H1 (cell line): ENCODE measurements at places on chromosomes 3 and 15.

- no peak overlapping the region for H3K27ac ChIP-seq
- H3K36me3 ChIP-seq: no peaks in the 10 kb centered on the region
- no peaks in the 10 kb centered on the region; the same call in 1 of the 2 replicates for H3K27me3 ChIP-seq
- DNase-seq: no peak
- no peaks in the 10 kb centered on the region for H3K4me1 ChIP-seq
- H3K4me3 ChIP-seq: no peak overlapping the region
These were observed 142.8 kb downstream of the NTRK3 start for GRCh38 chr15:88113613-88114308.

GRCh38 chr15:40336744-40337122 is 4.0 kb downstream of the CCDC9B start:
- no peaks in the 10 kb centered on the region for H3K36me3 ChIP-seq
- no peak overlapping the region for H3K4me3 ChIP-seq
- peaks cover 2% of the 10 kb centered on the region; the same call in 1 of the 2 replicates for H3K27me3 ChIP-seq
- peaks cover 37% of the 10 kb centered on the region for H3K4me1 ChIP-seq

DNA sequence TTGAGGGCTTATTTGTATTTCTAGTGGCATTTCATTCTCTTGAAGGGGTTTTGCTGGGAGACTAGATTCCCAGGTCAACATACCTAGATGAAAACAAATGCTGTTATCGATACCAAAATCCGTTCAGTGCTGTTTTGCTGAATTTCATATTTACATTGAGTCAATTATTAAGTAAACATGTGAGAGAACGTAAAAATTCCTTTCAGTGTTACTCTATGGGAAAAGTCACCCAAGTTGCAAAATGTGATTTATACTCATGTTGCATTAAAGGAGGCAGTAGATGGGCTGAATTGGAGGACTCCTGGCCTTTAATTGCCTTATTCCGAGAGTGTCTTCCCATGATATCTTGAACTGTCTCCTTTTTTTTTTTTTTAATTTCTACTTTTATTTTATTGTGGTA is 1011.3 kb upstream of the NR2F2 start:
- DNase-seq: no peak
- no peak overlapping the region for H3K27ac ChIP-seq
- no peaks in the 10 kb centered on the region for H3K27me3 ChIP-seq
- H3K4me1 ChIP-seq: no peaks in the 10 kb centered on the region

DNA sequence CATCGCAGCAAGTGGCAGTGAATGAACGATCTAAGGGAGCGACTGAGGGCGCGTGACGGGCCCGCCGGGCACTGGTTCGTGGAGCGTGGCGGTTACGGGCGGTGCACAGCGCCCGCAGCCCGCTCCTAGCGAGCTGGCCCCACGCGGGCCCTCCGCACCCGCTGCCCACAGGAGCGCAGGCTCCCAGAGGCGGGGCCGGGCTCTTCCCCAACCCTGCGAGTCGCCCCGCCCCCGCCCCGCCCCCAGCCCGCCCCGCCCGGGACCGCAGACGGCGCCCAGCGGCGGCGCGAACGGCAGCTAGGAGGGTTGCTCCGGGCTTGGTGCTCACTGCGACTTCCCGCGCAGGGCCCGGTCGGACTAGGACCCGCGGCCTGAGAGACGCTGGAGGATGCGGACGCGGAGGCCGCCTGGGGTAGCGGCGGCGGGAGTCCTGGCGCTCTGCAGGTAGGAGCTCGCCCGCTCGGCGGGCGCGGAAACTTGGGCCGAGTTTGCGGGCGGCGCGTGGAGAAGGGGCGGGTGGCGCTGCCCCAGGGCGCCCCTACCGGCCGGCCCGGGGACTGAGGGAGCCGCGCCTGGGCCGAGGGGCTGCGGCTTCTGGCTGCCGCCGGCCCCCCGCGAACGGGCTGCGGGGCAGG is at the start of gene C15orf39:
Gene C15orf39 (plus strand): TSS at position 267 of the 635 bp plus-strand sequence. CDS start 4,167 bp downstream, outside the sequence.
- peak within 1 kb of the TSS; percentile 79; the same call in 1 of the 2 replicates for H3K27ac ChIP-seq
- peak within 1 kb of the TSS; percentile 86 for H3K4me3 ChIP-seq
- H3K4me1 ChIP-seq: peaks cover 24% of the 10 kb centered on the region
- H3K36me3 ChIP-seq: peaks cover 4% of the 10 kb centered on the region; the same call in 1 of the 2 replicates

- no peaks in the 10 kb centered on the region for H3K27me3 ChIP-seq
- no peak for DNase-seq
- no peaks in the 10 kb centered on the region for H3K36me3 ChIP-seq
- no peaks in the 10 kb centered on the region for H3K4me1 ChIP-seq
- no peak overlapping the region for H3K27ac ChIP-seq
These were observed 133.6 kb downstream of the CLSTN2 start for GRCh38 chr3:140068494-140069017.

GRCh38 chr3:182063742-182064141 is 352.0 kb downstream of the SOX2 start:
- H3K36me3 ChIP-seq: no peaks in the 10 kb centered on the region
- H3K4me3 ChIP-seq: no peak overlapping the region
- H3K27me3 ChIP-seq: no peaks in the 10 kb centered on the region
- DNase-seq: no peak
- H3K27ac ChIP-seq: no peak overlapping the region

DNA sequence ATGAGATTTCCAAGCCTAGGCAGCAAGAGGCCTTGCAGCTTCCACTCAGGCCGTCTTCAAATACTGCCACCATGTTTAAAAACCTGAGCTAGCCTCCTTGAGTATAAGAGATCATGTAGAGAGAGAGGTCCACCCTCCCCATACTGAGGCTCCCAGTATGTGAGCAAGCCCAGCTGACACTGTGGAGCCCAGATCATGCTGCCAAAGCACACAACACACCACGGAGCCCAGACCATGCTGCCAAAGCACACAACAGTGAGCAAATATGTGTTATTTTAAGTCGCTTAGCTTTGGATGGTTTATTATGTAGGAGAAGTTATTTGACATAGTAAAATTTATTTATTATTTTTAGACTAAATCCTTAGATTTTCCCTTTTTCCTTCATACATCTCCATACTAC is 333.7 kb downstream of the CTNNB1 start:
- DNase-seq: no peak
- no peak overlapping the region for H3K27ac ChIP-seq
- H3K4me3 ChIP-seq: no peak overlapping the region
- H3K27me3 ChIP-seq: no peaks in the 10 kb centered on the region
- H3K4me1 ChIP-seq: no peaks in the 10 kb centered on the region

- peaks cover 14% of the 10 kb centered on the region for H3K4me1 ChIP-seq
- DNase-seq: no peak
- no peak overlapping the region for H3K27ac ChIP-seq
- 0 out of 2 replicates have a peak overlapping the region, but pooled peaks have one; percentile 96 for H3K4me3 ChIP-seq
- no peaks in the 10 kb centered on the region for H3K27me3 ChIP-seq
These were observed 3.2 kb downstream of the AEN start for GRCh38 chr15:88624156-88624970.

GRCh38 chr3:108183971-108184370 is 38.3 kb downstream of the IFT57 start:
- DNase-seq: no peak
- H3K4me3 ChIP-seq: no peak overlapping the region
- H3K27ac ChIP-seq: no peak overlapping the region
- no peaks in the 10 kb centered on the region for H3K27me3 ChIP-seq
- H3K36me3 ChIP-seq: no peaks in the 10 kb centered on the region

- no peak for DNase-seq
- no peaks in the 10 kb centered on the region for H3K27me3 ChIP-seq
- peaks cover 15% of the 10 kb centered on the region for H3K4me1 ChIP-seq
These were observed 217.9 kb downstream of the THSD4 start for GRCh38 chr15:71333136-71333700.

DNA sequence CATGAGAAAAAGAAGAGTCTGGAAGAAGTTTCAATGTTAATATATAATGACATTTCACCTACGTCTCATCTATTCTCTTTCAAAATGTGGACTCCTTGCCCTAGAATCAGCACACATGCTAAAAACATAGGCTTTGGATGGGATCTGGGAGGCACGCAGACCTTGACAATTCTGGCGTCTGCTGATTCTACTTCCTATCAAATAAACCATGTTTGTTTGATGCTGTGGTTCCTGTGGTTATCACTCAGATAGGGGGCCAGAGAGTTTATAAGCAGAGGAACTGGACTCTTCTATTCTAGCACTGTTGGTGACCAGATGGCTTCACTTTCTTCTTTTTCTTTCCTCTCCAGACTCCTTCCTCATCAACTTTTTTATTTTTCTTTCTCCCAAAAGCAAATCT is 336.8 kb downstream of the DIPK2A start:
- H3K4me3 ChIP-seq: no peak overlapping the region
- no peak overlapping the region for H3K27ac ChIP-seq
- no peaks in the 10 kb centered on the region for H3K36me3 ChIP-seq
- DNase-seq: no peak
- H3K27me3 ChIP-seq: no peaks in the 10 kb centered on the region
- H3K4me1 ChIP-seq: no peaks in the 10 kb centered on the region

DNA sequence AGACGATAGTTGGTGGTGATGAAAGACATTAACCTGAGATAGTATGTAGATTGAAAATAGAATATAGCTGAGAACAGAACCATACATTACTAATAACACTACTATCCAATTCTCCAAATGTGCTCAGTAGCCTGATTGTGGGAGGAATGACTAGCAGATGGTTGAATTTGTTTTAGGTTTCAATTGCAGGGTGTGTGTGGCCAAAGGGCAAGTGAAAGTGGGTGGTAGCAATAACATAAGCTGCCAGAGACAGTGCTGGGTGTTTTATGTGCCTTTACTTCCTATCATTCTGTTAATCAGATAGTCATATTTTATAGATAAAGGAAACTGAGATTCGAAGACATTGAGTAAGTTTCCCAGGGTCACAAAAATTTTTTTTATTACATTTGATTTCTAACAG is 249.5 kb upstream of the ARL6 start:
- no peak overlapping the region for H3K27ac ChIP-seq
- H3K4me1 ChIP-seq: no peaks in the 10 kb centered on the region
- no peaks in the 10 kb centered on the region for H3K27me3 ChIP-seq

- DNase-seq: no peak
- no peaks in the 10 kb centered on the region for H3K4me1 ChIP-seq
- no peak overlapping the region for H3K27ac ChIP-seq
These were observed 219.4 kb downstream of the UBE2E2 start for GRCh38 chr3:23422517-23422851.

GRCh38 chr3:16399473-16399872 is 114.0 kb downstream of the RFTN1 start:
- no peak overlapping the region for H3K27ac ChIP-seq
- H3K27me3 ChIP-seq: no peaks in the 10 kb centered on the region

DNA sequence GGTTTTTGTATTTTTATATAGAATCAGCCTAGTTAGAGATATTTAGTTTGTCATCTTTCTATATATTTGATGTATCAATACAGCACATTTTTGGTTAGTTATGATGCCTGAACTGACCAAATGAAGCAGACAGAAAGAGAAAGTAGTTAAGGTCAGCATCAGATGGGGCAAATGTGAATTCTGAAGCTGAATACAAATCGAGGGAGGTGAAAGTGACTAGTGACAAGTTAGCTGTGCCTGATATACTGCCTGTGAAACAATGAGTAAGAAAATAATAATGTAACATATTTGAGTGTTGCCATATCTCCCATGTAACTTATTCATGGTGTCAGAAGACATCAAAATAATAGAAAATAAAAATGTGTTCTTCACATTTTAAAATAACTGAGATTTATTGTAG is 680.3 kb upstream of the SEMA6D start:
- H3K27me3 ChIP-seq: no peaks in the 10 kb centered on the region
- DNase-seq: no peak
- H3K36me3 ChIP-seq: no peaks in the 10 kb centered on the region

- H3K27me3 ChIP-seq: no peaks in the 10 kb centered on the region
- no peak overlapping the region for H3K27ac ChIP-seq
- no peak overlapping the region for H3K4me3 ChIP-seq
- DNase-seq: no peak
These were observed 165.5 kb downstream of the IL5RA start for GRCh38 chr3:2944628-2945027.

DNA sequence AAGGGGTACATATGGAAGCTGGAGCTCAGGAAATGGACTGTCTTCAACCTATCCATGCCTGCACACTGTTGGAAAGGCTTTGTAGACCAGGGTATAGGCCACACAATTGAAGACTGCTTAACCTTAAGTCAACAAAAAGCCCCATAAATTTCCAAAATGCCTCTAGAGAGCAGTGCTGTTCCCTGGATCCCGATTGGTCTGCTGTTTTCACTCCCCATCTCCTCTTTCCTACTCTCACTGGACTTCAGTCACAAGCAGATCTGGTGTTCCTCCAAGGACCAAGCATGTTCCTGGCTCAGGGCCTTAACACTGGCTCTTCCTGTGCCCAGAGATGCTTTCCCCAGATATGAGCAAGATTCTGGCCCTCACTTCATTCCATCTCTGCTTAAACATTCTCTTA is 22.8 kb upstream of the LRRC34 start:
- H3K27ac ChIP-seq: no peak overlapping the region
- no peaks in the 10 kb centered on the region for H3K4me1 ChIP-seq
- H3K27me3 ChIP-seq: no peaks in the 10 kb centered on the region
- DNase-seq: no peak
- no peaks in the 10 kb centered on the region for H3K36me3 ChIP-seq

DNA sequence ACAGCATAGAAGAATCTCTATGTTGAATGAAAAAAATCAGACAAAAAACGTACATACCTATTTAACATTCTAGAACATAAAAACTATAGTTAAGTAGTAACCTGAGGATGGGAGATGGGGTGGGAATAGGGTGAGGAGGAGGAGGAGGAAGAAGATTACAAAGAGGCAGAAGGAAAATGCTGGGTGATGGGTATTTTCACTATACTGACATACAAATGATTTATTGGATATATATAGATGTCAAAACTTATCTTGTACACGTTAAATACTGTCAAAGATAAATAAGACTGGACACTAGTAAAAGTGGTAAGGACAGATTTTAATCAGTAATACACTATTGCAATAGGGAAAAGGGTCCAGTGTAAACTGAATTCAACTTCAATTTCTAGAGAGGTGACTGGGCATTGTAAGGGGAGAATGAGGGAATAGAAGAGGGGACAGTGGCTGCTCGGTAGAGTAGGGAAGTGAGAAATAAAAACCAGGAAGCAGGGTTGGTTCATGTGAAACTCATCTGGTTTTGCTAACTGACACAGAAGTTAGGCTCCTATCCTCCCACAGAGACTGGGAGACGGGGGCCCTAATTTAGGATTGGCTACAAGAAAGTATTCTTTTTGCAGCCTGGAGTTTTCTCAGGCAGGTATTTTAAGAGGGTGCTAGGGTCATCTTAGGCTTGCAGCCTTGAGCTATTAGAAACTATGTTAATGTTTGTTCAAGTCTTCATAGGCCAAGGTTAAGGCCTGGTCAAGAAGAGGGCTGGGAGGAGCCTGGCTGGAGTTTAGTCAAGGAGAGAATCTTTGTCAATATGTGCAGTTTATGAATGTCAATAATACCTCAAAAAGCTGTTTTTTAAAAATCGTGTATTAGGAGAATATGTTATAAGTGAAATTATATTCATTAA is 15.0 kb upstream of the C15orf61 start:
- no peaks in the 10 kb centered on the region for H3K4me1 ChIP-seq
- H3K36me3 ChIP-seq: no peaks in the 10 kb centered on the region
- no peak overlapping the region for H3K4me3 ChIP-seq
- no peak overlapping the region for H3K27ac ChIP-seq
